Activated naive CD4-positive, alpha-beta T cell treated with Interleukin-2 at 50 U/mL for 16 hours (primary cell): ENCODE measurements at places on chromosomes 16 and 17.

DNA sequence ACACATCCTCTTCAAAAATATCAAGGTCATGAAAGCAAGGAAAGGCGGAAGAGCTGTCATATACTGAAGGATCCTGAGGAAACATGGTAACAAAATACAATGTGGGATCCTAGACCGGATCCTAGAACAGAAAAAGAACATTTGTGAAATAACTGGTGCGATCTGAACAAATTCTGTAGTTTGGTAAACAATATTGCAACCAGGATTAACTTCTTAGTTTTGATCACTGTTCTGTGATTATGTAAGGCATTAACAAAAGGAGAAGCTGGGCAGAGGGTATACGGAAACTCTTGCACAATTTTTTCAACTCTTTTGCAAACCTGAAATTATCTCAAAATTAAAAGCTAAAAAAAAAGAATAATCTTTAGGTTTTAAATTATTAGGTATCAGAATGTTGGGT is 109.7 kb downstream of the TRIM37 start:
- DNase-seq, result no peak

DNA sequence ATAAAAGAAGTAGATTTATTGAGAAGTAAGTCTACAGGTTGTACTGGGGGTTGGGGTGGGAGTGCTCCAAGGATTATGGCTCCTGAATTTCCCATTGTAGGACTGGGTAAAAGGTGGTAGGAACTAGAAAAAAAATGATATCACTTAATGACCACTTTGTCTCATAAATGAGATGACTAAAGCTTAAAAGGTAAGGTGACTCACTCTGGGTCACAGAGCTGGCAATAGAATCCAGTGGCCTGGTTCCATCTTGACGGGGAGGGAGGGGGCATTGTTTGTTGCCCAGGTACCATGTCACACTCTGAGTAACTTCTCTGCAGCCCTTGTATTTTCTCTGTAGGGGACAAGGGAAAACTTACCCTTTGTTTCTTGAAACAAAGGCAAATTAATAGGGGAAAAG is 126.1 kb downstream of the PITPNC1 start:
- DNase-seq, result peak; percentile 35

DNA sequence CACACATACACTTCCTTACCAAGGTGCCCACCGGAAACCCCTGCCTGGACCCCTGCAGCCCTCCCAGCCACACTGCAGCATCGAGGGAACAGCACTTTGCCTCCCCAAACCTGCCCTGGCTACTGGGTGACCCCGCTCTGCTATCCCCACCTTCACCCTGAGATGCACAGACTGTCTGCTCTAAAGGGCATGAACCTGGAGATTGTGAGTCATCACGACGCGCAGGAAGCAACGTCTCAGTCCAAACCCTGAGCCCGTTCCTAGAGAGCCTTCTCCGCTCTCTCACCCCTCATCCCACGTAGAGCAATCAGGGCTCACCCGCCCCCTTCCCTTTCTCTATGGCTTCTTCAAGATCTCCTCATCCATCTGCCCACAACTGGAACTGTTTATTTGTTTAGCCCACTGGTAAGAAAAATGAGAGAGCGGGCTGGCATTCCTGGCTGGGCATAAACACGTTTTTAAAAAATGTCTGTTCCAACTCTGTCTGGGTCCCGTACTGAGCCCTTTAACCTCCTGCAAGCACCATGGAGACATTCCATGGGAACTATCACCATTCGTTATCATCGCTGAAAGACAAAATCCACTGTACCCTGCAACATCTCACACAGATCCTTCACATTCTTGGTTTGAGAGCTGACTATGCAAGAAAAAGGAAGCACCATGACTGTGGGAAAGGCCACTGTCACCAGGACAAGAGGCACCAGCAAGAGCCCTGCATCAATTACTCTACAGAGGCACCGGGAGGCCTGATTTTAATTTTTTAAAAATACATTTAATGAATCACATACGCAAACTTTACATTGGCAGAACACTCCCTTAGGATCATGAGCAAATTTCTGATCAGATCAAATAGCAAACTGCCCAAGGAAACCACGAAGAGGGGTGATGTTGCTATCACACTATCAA is 28.2 kb downstream of the ZFHX3 start:
- DNase-seq, result no peak

- DNase-seq, result no peak
Observed at GRCh38 chr16:72639494-72639893, 408.4 kb downstream of the ZFHX3 start.
